Smooth muscle cell of the coronary artery (primary cell): ENCODE measurements at places on chromosomes 16 and 17. TPM values are rescaled to one million over a fixed set of nuclear protein-coding genes. Genes with fewer than 3 reads are reported as not detected.

Gene SRCIN1
- total RNA-seq: under 0.01 and 0.12 TPM in 2 replicates

Gene TBC1D28
- total RNA-seq: not detected in 2 replicates

Gene TMC6
- total RNA-seq: 0.47 and 1.4 TPM in 2 replicates

Gene MT1H
- total RNA-seq: not detected in 2 replicates

Gene TBC1D3
- total RNA-seq: not detected in 2 replicates

Gene CIAO3
- 24.4 and 28.9 TPM in 2 replicates for total RNA-seq
